NCI-H345 (cell line): ENCODE measurements at places on chromosomes 2 and 18.
A peak's percentile ranks its signal among the peaks of the same experiment; 100 is the strongest.

GRCh38 chr18:8998481-8999217, 103.8 kb upstream of the NDUFV2 start:
- DNase-seq, result no peak

- DNase-seq, result peak; percentile 66
These were observed 111.4 kb downstream of the DCDC2C start for GRCh38 chr2:3814706-3815245.

- no peak for DNase-seq
These were observed 47.7 kb downstream of the PRKCE start for GRCh38 chr2:45699032-45699658.

- no peak for DNase-seq
These were observed 41.2 kb upstream of the GORASP2 start for GRCh38 chr2:170887896-170888295.

GRCh38 chr2:171389325-171389724, 44.5 kb downstream of the METTL8 start:
- DNase-seq, result no peak

GRCh38 chr2:189022053-189022481, 47.9 kb downstream of the COL3A1 start:
- no peak for DNase-seq

DNA sequence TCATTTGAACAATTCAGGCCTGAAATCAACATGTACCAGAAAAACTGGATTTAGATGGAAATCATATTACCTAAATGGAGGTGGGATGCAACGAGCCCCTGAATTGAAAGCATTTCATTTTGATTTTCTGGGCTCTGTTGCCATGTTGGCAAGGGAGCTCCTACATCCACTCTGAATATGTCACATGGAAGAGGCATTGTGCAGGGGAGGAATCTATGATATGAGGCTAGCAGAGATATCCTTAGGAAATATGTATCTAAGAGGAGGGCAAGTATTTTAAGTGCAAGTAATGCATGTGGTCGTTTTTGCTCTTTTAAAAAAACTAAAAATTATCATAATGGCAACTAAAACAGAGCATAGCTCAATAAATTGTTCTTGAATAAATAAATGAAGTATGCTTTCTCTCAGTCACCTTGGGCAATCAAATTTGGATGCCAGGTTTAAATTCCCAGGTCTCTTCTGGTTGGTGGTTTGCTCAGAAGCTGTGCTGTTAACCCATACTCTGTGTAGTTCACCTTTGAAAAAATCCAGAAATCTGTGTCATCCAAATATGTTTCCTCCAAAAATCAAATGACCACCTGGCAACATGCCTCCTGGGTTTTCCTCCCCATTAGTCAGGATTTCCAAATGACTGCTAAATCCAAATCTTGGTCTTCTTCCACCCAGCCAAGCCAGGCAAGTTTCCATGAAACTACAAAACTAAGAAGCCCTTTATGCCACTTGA, 6.5 kb upstream of the LGALSL start:
- DNase-seq, result no peak

DNA sequence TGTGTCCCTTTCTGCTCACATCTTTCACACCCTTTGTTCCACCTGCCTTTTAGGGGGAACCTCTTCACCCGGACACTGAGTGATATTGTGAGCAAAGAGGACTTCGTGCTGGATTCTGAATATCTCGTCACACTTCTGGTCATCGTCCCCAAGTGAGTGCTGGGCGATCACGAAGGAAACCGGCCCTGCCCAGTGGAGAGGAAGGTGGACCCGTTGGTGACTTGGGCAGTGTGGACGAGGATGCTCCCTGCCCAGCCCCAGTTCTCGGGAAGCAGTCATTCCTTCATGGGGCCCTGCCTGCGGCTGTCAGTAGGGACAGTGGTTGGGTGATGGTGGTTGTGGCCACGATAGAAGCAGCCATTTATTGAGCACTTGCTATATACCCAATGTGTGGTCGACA, 40.8 kb downstream of the PDIA6 start:
- DNase-seq, result no peak
